NCI-H1092 (cell line): ENCODE measurements at places on chromosomes 3 and 15.

GRCh38 chr3:31876331-31876730 lies 104.7 kb downstream of the OSBPL10 start:
- no peak for DNase-seq

GRCh38 chr3:132723024-132723950 lies 1.1 kb upstream of the NPHP3 start:
- DNase-seq = no peak

DNA sequence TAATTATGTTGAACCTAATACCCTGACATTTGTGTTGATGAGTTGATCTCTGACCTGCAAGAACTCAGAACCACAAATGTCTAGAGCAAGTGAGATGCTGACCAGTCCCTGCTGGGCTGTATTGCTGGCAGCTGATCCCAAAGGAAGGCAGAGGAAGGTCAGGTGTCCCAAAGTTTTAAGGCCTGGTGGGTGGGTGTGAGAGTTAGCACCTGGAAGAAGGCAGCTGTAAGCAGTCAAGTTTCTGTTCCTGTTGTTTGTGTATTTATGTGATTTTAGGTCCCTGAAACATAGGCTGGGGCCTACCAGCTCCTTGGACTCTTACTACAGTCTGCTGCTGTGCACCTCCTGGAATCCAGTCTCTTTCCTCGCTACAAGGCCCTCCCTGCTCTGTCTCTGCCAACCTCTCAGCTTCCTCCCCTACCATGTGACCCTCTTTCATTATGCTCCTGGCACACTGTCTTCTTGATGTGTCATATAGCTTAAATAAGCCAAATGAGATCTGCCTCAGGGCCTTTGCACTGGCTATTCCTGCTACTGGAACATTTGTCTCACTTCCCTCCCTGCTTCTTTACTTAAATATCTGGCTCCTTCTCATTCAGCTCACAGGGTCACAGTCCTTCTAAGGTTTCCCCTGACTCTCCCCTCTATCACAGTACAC lies 31.0 kb upstream of the ATOSA start:
- DNase-seq = no peak

GRCh38 chr3:156615592-156616173 lies 58.7 kb upstream of the TIPARP start:
- DNase-seq = no peak

DNA sequence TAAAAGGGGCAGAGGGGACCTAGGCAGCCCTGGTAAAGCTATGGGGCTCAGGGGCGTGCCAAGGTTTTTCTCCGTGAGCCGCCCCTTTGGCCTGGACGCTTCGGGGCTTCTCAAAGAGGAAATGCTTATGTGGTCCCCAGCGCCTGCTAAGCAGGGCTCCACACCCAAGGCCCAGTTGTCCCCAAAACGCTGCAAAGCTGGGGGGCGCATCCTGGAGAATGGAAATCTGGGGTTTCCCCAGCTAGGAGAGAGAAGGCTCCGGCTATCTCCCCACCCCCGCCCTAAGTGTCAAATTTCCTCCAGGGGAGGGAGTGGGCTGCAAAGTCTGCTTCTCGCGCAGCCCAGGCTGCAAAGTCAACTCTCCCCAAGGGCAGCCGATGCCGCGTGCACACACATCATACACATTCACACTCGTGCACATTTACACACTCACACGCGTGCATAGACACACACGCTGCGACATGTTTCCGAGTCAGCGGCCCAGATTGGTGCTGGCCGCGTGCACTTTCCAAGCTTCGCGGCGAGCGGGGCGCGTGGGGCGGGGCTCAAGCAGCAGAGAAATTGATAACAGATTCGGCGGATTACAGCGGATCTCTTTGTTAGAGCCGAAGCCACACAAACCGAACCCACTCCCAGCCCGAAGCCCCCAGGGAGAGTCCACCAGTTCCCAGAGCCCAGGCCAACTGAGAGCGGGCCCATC lies 4.5 kb downstream of the WNT5A start:
- DNase-seq = no peak
